SK-N-SH treated with all-trans-retinoic acid at 6 μM for 48 hours (cell line): ENCODE measurements at places on chromosomes 7 and 10.
A peak's percentile ranks its signal among the peaks of the same experiment; 100 is the strongest.

- ATAC-seq = peak; percentile 83
These were observed 98.8 kb downstream of the CHST15 start for GRCh38 chr10:123994417-123995081.

DNA sequence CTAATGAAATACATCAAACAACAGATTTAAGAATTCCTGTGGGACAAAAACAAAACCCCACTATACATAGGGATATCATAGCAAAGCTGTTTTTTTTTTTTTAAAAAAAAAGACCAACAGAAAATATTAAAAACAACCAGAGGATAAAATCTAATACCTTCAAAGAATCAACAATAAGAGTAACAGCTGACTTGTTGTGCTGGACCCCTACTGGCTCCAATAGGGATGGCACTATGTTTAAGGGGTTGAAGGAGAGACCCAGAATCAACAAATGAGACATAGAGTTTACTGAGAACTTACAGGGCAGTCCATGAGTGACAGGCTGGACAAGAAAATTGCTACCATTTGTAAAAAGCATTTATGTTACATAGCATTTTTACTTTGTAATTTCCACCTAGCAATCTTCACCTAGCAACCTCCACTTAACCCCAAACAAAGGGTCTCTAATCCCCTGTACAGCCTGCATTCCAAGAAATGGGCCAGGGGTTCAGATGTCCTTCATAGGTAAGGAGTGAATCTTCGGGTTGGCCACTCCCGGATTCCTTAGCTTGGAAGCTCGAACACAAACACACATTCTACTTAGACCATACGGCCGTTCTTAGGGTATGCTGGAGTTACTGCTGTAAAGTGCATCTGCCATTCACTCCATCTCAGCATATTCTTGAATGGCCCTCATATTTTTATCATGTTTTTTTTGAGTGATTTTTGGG lies 25.8 kb downstream of the ASZ1 start:
- peak; percentile 68 for ATAC-seq

DNA sequence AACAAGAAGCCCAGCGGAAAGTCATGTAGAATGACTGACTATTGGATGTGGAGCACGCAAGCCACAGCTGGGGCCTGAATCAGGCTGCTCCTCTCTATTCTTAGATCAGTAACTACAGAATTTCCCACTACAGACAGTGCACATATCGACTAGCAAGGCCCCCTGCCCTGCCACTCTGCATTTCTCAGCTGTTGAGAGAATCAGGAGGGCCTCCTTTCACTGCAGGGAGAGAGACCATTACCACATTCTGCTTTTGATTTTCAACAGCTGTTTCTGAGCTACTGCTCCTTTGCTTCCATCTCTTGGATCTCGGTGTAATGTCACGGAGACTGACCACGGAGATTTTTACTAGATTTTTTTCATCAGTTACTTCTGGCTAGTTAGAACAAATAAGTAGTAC lies 73.8 kb downstream of the PON1 start:
- no peak for ATAC-seq

- peak; percentile 85 for ATAC-seq
These were observed 25.9 kb downstream of the SFXN4 start for GRCh38 chr10:119139464-119140067.

- no peak for ATAC-seq
These were observed 70.6 kb downstream of the CALD1 start for GRCh38 chr7:134850066-134850465.

DNA sequence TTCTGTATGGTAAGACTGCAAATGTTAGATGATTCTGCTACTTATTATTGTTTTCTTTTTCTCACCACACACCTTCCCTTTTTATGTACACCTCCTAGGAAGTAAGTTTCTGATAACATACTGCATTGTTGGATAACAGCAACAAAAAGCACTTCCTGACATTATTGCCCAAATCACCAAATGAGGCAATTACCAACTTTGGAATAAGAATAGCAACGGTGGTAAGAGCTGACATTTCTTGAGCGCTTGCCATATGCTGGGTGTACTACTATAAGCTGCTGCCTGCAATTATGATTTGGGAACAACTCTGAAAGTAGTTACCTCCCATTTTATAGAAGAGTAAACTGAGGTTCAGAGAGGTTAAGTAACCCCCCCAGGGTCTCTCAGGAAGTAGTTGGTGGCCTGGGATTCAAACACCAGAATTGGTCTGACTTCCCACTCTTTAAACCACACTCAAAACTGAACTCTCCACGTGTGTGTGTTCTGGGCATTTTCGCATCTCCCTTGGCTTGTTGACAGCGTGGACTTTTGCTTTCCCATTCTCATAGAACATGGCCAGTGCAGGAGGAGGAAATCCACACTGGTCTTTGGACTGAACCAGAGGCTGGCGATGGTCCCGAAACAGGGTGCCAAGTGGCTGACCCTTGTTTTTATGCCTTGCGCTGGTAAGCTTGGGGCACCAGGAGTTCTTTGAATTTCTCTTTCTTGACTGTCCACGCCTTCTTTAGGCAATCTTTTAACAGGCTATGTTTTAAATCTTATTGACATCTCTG lies 71.4 kb downstream of the TCF7L2 start:
- no peak for ATAC-seq

GRCh38 chr10:60769406-60769805 lies 8.9 kb upstream of the CDK1 start:
- ATAC-seq = no peak; the same call in 2 of the 3 replicates

GRCh38 chr7:151454932-151455530 lies 15.1 kb upstream of the CRYGN start:
- ATAC-seq = no peak

GRCh38 chr10:62708569-62708968 lies 96.0 kb upstream of the ADO start:
- no peak for ATAC-seq

GRCh38 chr10:130470973-130471372 lies 334.8 kb downstream of the GLRX3 start:
- no peak for ATAC-seq

- no peak for ATAC-seq
These were observed 15.1 kb upstream of the TBX20 start for GRCh38 chr7:35268953-35269352.

DNA sequence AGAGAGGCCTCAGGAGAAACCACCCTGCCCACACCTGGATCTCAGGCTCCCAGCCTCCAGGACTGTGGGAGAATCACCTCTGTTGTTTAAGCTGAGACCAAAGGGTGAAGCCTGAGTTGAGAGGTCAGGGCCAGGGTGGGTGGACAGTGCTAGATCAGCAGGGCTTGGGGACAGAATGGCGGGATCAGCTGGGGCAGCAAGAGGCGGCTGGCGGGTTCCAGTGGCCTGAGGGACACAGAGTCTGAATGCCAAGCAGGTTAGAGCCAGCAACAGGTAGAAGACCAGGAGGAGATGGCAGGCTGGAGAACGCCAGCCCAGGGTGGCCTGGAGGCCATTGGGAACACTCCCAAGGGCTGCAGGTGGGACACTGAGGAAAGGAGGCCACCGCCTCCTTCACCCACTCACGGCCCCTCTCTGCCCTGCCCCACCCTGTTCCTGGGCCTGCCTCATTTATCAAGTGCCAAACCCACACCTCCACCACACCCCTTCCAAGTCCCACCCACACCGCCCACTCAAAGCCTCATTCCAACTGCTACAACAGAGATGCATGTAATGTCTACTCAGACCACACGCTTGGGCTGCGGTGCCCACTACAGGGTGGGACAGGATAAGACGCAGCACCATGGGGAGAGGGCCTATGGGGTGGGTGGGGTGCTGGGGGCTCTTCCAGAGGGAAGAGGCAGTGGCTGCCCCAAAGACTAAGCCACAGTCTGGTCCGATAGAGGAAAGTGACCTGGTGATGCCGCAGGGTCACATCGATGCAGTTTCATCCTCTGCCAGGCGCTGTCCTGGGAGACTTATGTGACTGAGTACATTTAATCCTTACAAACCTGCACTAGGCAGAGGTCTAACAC lies 173.9 kb downstream of the TNS3 start:
- no peak; the same call in 2 of the 3 replicates for ATAC-seq

DNA sequence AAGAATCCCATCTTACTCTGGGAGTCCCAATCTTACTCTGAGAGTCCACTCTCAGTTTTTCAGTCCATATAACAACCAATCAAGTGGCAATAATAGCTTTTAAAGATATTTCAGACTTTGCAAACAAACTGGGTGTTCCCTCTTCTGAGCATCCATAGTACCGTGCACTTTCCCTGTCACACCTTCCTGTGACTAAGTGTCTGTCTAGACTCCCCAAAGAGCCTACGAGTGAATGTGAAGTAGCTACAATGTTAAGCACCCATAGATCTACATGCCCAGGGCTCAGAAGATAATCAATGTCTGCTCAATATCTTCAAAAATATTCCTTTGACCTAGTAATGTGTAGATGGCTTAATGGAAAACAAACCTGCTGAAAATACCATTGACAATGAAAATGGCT lies 95.6 kb upstream of the ASAH2 start:
- ATAC-seq = no peak
